ENCODE measurements at places on chromosomes 12 and 14.

DNA sequence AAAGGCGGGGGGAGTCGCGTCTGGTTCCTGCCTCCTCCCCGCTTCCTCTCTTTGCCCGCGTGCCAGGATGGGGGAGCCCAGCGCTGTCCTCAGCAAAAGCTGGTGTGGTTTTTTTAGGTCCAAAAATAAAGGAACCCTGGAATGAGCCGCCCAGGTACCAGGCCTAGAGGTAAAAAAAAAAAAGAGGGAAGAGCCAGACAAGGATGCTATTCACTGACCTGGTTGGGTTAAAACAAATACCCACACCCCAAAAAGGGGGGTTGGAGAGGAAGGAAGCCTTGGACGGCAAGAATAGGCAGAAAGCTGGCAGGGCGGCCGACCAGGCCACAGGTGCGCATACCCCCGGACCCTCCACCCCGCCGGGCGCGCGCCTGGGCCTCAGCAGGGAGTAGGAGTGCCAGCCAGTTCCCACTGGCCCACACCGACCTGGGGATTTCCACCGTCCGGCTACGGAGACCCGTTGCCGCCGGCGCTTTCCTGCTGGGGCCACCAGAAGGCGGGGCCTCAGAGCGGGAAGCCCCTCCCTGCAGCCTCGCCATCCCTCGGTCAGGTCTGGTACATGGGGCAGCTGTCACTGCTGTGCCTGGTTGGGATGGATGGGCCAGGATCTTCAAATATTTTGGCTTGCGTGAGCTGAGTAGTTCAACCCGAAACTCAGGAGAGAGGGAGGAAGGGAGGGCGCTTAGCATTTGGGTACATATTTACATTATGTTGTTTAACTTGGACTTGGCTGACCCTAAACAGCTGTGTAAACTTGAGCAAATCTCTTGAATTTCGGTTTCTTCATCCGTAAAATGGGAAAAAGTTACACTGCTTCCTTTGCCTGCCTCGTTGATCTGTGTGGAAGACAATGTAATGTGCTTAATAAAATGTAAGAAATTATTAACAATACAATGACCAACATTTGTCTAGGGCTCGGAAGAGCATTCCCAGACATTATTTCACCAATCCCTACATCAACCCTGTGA lies 5.4 kb upstream of the IRF2BPL start:
- DNase-seq = peak; percentile 77

DNA sequence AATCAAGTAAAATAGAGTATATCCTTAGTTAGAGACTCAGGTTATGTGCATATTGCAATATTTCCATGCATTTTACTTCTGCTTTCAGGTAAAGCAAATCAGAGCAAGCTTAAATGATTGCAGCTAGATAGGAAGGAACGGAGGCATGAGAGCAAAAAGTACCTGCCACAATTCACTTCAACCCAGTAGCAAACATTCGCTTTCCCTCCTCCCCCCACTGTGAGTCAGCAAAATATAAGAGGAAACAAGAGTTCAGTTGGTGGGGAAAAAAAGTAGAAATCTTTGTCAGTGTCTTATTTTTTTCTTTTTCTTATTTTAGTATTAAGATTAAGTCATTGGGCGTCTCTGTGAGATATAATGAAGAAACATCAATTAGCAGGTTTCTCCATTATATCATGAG lies 475.4 kb downstream of the NPAS3 start:
- no peak for DNase-seq

DNA sequence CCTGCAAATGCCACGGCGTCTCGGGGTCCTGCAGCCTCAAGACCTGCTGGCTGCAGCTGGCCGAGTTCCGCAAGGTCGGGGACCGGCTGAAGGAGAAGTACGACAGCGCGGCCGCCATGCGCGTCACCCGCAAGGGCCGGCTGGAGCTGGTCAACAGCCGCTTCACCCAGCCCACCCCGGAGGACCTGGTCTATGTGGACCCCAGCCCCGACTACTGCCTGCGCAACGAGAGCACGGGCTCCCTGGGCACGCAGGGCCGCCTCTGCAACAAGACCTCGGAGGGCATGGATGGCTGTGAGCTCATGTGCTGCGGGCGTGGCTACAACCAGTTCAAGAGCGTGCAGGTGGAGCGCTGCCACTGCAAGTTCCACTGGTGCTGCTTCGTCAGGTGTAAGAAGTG lies 16.8 kb downstream of the WNT5B start:
- DNase-seq = no peak

- peak; percentile 8 for DNase-seq
Measured at GRCh38 chr14:37447883-37448391, 147.1 kb downstream of the FOXA1 start.

All from NCI-H1105 (cell line).